ENCODE measurements at places on chromosomes 11 and 22.

DNA sequence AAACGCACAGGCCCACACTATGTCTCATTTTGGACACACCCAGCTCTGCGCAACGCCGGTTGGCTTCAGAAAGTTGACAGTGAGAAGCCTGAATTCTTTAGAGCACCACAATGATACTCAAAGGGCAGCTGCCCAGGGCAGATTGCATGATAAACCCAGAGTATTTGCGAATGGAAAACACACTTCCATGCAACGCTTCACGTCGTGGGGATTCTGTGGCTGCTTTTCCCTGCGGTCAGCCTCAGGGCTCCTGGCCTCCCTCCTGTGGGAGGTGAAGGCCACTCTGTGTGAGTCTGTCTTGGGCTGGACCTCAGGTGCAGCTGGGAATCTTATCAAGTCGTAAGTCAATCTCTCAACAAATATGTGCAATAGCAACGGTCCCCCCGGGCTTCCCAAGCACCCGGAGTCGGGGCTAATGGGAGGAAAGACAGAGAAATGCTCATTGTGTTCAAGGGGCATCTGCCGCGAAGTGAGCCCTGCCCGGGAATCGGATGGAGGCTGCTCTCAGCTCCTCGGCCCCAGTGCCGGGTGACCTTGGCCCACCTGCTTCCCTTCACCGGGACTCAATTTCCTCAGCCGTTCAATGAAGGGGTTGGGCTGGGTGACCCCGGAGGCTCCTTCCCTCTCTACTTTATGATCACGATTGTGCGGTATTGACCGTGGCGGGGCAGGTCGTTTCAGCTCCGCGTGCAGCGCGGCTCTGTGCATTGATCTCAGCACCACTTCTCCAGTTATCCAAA, 623.6 kb downstream of the BRD1 start:
- no peak for DNase-seq

DNA sequence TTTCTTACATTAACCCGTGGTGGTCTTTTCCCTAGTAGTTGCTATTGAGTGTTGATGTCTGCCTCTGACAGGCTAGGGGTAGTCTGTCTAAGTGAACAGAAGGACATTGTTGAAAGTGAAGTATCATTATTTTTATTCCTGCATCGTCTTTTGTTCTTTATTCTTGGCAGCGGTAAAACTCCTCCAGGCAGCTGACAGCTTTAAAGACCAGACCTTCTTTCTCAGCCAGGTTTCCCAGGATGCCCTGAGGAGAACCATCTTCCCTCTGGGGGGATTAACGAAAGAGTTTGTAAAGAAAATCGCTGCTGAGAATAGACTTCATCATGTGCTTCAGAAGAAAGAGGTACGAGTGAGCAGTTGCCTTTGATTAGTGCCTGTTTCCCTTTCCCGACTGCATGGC, 14.6 kb downstream of the TRMU start:
- DNase-seq, result no peak

DNA sequence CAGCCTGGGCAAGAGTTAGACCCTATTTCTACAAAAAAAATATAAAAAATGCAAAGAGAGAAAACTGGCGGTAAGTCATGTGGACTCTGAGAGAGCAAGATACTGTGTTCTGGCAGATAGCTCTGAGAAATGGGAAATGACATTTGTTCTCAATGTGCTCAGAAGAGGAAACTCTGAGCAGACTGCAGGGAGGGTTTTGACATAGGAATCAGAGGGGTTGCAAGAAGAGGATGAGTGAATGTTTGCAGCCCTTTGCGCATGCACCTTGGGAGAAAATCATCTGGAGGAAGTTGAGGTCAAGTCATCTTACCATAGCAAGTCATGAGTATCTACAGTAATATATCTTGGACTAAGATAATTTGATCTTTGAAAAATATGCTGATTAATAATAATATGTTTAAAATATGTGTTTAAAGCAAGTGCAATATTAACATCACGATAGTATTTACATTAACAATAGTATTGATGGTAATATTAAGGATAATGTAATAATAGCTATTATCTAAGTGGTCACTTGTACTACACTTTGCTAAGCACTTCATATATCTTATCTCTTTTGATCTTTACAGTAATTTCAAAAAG, 2.6 kb downstream of the ACER3 start:
- DNase-seq, result no peak

DNA sequence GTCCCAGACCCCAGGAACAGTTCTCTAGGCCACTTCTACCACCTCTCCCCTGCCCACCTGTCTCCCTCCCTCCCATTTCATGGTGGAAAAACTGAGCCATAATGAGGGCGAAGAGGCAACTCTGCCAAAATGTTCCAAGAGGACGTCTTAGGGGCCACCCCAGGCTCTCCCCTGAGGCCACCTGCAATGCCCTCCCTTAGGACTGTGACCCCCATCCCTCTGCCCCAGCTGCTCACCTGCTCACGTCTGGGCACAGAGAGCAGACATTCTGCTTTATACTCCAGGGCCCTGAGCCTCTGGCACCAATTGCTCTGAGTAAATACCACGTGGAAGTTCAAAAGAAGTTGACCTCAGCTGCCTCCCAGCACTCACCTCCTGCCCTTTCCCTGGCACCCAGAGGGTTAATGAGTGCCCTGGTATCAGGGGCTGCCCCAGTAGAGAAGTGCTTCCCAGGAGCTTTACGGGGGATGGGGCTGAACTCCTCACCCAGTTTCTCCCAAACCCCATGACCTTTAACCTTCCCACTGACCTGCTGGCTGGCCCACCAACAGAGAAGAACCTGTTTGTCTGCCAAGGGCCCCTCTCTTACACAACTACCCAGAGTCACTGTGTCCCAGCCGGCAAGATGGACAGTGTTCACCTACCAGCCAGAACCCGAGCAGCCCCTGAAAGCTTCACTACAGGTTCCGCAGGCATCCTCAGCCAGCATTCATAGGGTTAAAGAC, 627 bp upstream of the APOA5 start:
- DNase-seq, result no peak

DNA sequence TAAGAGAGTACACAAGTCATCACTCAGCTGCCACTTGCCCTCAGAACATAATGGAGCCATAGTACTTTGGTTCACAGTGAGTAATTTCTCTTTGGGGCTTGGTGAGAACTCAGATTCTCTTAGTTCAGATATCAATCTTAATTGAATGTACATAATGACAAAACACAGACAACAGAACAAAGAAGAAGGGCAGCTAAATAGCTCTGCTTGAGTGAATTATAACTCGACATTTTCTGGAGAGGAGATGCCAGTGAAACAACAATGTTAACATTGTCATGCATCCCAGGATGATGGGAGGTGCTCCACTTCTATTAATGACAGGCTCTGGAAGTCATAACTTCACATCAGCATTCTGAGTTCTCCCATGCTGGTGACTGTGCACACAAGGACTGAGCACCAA, 508.1 kb downstream of the TMEM135 start:
- no peak for DNase-seq

GRCh38 chr11:109016724-109017123, 351.9 kb downstream of the DDX10 start:
- DNase-seq, result no peak

DNA sequence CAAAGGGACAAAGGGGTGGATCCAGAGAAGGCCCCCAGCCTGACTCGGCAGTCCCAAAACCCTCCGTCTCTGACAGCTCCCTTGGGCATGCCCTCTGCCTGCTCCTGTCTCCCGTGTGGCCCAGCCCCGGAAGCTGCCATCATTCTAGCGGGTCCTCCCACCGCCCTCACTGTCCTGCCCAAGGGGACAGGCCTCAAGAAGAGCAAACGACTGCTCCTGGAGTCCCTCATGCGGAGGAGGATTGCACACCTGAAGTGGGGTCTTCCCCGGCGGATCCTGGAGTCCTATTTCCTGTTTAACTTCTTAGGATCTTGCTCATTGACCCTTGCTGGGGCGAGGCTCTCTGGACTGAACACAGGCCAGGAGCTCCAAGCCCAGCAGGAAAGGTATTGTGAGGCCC, 2.6 kb upstream of the MEI1 start:
- DNase-seq, result no peak

DNA sequence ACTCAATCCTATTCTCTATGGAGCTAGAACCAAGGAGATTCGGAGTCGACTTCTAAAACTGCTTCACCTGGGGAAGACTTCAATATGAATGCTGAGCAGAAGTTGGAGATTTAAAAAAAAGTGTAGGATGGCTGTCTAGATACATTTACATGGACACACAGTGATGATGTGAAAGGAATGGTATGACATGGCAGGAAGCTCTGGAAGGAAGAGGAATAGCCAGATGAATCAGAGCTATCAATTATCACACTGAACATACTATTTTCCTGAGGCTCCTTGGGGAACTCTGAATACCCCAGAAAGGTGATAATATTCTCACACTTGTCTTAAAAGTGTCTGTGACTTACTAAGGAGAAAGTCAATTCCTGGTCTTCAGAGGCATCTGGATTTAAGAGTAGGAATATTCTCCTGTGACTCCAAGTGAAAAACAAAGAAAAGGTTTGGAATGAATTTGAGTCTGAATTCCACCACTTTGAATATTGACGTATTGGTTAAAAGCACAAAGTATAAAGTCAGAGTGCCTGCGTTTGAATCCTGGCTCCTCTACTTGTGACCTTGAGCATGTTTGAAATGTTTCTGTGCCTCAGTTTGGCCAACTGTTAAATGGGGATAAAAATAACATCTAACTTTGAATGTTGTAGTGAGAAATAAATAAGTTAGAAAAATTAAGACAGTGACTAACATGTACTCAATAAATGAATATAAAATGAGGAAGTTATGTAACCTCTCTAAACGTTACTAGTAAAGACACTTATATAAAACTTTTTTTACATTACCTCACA, 1.3 kb downstream of the OR52D1 start:
- DNase-seq, result no peak

DNA sequence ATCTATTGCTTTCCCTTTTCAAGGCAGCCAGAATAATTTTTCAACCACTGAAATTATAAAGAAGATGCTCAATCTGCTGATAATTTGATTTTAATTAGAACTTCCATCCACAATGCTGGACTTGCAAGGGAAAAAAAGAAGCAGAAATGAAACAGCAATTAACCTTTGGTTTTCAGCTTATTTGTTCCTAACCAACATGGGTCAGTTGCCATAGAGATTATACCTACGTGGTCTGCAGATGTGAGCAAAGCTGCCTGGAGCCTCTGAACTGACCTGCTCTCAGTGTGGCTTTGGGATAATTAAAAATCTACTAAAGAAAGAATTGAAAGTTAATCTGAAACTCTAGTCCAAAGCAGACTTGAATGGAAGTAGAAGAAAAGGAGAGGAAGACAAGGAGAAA, 195.7 kb upstream of the API5 start:
- no peak for DNase-seq

- DNase-seq, result no peak
These were observed 12.8 kb upstream of the TESMIN start for GRCh38 chr11:68763926-68764657.

DNA sequence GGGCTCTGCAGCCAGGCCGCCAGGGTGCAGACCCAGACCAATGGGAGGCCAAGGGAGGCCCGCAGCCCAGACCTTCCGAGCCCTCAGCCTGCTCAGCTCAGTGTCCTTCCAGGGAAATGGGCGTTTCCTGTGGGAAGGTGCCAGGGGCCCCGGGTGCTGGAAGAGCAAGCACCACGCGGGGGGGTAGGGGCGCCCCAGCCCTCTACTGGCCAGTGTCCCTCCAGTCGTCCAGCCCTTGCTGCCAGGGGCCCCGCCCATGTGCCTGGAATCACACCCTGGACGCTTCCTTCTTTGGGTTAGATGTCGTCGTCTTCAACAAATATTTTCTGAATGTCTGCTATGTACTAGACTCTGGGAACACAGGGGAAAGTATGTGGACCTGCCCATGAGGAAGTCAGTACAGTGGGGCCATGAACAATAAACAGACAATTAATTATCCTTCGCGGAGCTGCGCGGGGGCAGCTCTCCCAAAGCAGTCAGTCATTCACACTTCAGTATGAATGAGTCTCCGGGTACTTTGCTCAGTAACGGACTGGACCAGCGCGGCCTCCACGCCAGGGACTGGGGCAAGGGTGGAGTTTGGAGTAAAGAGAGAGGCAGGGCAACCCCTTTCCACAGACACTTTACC, 60.2 kb downstream of the CDKN1C start:
- DNase-seq, result no peak

DNA sequence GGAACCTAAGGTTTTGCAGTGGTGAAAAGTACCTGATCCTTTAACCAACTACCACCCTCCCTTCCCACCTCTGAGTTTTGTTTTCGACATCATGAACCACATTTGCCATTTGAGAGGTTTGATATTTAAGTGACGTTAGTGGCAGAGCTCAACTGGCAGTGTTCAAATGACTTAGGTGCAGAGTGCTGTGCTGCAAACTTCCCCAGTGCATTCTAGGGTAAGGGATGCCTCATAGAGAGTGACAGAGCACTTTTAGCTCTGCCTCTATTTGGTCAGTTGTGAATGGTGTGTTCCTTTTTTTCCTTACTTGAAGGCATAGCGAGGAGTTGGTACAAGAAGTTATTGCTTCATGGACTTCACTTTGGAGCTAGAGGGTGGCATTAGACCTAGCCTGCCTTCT, 9.4 kb downstream of the BMAL1 start:
- DNase-seq, result no peak

DNA sequence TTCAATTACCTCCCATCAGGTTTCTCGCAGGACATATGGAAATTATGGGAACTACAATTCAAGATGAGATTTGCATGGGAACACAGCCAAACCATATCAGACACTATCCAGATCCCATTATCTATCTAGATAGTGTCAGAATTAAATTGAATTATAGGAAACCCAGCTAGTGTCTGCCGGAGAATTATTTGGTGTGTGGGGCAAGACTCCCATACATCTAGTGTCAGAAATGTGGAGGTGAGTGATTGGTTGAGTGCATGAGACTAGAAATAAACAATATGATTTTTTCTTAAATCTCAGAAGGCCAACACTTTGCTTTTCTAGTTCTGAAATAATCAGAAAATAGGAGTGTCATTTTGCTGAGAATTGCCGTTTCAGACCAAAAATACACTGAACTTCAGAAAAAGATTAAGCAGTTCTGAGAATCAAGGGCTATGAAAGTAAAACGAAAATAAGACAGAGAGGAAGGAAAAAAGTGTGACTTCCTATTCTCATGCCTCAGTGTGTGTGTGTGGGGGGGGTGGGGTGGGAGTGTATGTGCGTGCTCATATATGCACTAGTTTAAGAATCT, 21.3 kb downstream of the CASP12 start:
- no peak for DNase-seq

DNA sequence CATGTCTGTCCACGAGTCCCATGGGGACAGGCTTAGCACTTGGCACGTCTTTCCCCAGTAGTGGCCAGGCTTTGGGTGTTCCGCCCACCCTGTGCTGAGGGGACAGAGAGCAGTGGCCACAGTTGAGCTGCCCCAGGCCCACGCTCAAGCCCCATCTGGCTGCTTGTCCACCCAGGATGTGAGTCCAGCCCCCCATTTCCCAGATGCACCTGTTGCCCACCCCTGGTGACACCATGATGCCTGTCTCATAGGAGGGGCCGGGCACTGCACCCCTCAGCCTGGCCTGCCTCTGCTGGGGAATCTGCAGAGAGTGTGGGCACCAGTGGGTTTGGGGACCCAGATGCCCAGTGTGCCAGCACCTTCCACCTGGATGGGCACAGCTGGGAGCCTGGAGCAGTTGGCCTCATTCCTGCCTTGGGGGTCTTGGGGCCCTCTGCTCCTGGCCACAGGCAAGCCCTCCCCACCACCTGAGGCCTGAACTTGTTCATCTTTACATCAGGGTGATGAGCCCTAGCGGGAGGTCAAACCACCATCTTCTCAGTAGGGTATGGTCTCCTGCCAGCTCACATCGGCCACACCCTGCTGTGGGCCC, 5.7 kb downstream of the SIGIRR start:
- no peak for DNase-seq

All from stimulated activated CD4-positive, alpha-beta T cell treated with anti-CD3 and anti-CD28 coated beads, Interleukin-1b, Interleukin-23, amount 100 ng/mL, for 24 hours (primary cell).